Mammary epithelial cell (primary cell): ENCODE measurements at places on chromosomes 3 and 15. TPM values are rescaled to one million over a fixed set of nuclear protein-coding genes. Genes with fewer than 3 reads are reported as not detected.
A peak's percentile ranks its signal among the peaks of the same experiment; 100 is the strongest.

DNA sequence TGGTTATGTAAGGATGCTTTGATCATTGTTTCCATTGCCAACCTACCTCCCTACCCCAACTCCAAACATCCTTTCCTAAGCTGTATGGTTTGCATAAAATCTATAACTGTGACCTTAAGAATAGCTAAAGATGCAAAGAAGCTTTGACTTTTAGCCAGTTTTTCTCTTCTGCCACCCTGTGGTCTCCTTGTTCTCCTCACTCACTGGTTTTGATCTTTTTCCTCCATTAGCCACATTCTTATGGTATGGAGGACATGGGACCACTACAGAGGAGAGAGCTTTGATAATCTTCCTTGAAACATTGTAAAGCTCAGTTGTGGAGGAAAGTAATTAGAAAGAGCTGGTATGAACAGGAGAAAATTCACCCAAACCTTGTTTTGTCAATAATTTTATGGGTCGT is 115.9 kb downstream of the NEK11 start:
- DNase-seq, result no peak

Gene ACKR4
- polyA plus RNA-seq, result 0.02 TPM

DNA sequence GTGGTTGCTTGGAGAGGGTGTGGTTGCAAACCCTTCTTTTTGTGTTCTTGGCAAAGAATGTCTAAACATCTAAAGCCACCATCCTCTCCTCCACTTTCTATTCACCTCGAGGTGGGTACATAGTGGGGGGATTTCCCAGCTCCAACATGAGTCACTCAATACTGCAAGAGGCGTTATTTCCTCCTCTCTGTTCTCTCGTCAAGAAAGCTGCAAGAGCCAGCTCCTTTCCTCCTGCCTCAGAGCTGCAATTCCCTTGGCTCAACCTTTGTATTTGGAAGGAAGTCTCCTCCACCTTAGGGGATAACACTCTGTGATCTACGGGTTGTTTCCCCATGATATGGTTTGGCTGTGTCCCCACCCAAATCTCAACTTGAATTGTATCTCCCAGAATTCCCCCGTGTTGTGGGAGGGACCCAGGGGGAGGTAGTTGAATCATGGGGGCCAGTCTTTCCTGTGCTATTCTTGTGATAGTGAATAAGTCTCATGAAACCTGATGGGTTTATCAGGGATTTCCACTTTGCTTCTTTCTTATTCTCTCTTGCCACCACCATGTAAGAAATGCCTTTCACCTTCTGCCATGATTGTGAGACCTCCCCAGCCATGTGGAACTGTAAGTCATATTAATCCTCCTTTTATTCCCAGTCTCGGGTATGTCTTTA is 138.4 kb downstream of the PLCL2 start:
- peak; percentile 8 for DNase-seq

DNA sequence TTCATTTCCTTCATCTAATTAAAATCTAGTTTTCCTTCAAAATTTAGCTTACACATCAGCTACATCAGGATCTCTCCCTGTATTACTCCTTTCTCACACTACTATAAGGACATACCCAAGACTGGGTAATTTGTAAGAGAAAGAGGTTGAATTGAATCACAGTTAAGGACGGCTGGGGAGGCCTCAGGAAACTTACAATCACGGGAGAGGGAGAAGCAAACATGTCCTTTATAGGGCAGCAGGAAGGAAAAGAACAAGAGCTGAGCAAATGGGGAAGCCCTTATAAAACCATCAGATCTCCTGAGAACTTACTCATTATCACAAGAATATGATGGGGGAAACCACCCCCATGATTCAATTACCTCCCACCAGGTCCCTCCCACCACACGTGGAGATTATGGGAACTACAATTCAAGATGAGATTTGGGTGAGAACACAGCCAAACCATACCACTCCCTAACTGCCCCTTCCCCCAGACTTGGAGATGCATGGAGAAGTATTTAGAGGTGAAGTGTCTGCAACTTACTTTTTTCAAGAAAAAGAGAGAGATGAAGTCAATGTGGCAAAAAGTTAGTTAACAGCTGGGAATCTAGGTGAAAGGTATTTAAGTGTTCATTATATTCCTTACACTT is 21.3 kb downstream of the PRTG start:
- no peak for DNase-seq

GRCh38 chr3:22091329-22091728 is 340.3 kb upstream of the ZNF385D start:
- DNase-seq, result no peak

- peak; percentile 96 for DNase-seq
These were observed 200.4 kb downstream of the ADAMTSL3 start for GRCh38 chr15:83854321-83854720.
